T-helper 2 cell treated with Interferon-gamma antibody and Interleukin-4, amounts not matched to agents 5 μg/mL and 100 μg/mL, for 36 hours (primary cell): ENCODE measurements at places on chromosomes 5 and 9.
A peak's percentile ranks its signal among the peaks of the same experiment; 100 is the strongest.

DNA sequence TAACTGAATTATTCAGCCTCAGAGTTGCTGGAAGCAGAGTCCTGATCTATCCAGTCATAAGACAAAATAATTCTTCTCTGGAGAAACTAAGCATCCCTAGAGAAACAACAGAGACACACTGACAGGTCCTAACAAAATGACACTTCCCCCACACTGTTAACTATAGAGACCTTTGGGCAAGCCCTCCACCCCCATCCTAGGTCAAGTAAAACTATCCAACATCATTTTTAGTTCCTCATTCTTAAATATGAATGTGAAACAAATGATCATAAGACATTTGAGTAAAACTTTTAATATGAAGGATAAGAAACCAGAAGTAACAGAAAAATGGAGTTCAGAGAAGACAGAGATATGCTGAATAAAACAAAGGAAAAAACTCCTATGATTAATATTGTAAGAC lies 30.9 kb downstream of the CNTLN start:
- no peak for DNase-seq

GRCh38 chr5:149567226-149567625 lies 14.1 kb upstream of the ARHGEF37 start:
- DNase-seq = no peak

DNA sequence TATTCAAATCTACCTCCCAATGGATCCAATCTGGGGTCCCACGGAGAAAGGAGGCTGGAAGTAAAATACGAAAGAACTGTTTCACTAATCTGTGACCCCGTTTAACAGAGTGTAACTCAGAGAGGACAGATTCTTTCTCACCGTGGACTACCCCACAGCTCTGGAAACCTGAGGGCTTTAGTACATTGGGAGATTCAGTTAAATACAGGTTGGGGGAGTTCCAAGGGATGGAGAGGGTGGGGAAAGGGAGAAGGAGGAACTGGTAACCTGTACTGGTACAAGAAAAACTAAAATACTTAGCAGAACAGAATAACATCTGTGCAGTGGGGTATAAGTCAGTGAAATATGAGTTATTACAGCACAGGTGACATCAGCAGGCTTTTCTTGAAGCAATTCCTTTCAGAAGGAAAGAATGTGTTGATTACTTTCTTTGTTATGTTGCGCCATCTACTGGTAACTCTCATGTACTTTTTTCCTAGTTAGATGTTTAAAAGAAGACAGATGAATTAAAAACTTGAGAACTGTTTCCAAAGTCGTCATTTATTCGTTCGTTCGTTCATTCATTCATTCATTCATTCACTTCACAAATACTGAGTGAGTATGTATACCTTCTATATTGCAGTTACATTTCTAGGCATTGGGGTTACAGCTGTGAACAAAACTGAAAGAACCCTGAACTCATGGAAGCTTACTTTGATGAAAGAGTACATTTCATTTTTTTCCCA lies 30.0 kb upstream of the STOM start:
- no peak for DNase-seq

DNA sequence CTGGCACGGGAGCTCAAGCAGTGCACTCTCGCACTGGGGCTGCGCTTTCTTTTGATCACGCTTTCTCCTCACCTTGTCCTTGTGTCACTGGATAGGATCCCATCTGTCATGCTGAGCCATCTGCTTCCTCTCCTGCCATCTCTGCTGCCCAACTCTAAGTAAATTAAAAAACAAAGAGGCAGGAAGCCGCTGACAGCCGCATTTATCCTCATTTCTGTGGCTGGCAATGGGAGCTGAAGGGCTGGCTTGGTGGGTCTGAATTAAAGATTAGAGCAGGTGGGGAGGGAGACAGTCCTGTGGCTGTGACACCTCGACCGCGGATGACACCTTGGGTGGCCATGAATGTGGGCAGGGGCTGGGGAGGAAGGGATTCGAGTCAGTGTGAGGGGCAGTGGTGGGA lies 159.2 kb upstream of the ALDH1B1 start:
- no peak for DNase-seq

- DNase-seq = no peak
These were observed 351.9 kb downstream of the NFIB start for GRCh38 chr9:13962006-13962405.

DNA sequence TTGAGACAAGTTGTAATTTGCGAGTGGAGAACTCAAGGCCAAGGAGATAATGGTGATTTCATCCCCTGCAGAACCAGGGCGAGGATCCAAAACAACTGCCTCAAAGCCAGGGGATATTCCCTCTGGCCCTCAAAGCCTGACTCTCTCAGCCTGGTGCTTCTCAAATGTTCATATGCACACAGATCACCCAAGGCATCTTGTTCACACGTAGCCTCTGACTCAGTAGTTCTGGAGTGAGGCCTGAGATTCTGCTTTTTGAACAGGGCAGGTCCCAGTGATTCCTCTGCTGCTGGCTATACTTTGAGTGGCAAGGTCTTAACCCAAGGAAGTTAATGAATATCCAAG lies 30.2 kb upstream of the WWC1 start:
- no peak for DNase-seq

DNA sequence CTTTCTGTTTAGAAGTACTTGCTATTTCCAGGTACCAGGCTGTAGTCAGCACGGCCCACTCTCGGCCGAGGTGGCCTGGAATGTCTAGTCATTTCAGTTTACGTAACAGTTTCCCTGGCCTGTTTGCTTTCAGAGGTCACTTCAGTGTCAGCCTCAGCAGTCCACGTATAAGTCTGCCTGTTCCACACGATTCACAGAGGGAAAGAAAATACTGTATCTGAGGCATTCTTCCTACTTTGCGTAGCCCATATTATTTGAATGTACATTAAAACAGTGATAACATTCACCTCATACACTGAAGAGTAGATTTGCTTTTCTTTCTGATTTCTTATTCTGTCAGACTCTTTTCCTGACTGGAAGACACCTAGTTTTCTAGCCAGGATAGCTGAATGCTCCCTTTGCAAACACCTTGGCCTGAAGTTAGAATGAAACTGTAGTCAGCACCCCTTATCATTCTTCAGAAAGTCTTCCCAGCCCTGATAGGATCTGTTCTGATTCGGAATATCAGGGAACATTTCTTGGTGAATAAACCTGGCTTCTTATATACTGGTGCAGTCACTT lies 140.9 kb downstream of the AOPEP start:
- no peak for DNase-seq

DNA sequence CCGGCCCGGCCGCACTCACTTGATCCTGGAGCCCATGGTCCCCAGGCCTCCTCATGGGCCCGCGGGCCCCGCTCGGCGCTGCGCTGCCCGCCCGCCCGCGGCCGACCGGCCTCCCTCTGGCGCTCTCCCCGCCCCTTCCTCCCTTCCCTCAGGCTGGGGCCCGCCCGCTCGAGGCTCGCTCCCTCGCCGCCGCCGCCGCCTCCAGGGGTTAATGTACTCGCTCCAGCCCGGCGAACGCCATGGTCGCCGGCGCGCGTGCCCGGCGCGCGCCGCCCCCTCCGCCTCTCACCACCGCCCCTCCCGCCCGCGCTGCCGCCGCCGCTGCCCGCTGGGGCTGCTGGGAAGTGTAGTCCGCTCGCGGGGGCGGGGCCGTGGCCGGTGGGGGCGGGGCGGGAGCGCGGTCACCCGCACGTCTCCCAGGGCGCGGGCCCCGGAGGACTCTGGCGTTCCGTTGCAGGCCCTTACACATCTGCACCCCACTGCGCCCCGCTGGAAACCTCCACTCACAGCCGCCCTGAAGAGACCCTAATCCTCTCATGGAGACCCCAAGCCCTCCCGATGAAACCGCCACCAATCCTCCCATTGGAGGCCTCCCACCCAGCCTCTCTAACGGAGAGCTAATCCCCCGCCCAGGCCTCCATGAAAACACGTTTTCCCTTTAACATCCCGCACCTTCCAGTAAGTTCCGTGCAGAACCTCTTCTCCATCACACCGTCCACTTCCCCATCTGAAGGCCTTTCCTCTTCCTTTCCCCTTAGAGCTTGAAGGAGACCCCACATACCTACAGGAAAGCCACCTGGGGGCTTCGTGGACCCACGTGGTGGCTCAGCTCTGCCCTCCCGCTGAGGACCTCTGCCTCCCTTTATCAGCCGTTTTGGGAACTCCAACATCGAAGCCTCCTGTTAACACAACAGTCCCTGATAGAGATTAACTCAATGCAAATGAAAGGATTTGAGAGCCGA lies at the start of gene DENND1A:
DENND1A (minus strand) TSS at position 257 of the 962 bp plus-strand sequence; CDS start at position 36, 221 bp downstream.
- DNase-seq = peak; percentile 85

- no peak for DNase-seq
These were observed 23.1 kb downstream of the IRF1 start for GRCh38 chr5:132467287-132467984.

- DNase-seq = no peak
These were observed 355.5 kb downstream of the ARRDC3 start for GRCh38 chr5:91027405-91028139.

DNA sequence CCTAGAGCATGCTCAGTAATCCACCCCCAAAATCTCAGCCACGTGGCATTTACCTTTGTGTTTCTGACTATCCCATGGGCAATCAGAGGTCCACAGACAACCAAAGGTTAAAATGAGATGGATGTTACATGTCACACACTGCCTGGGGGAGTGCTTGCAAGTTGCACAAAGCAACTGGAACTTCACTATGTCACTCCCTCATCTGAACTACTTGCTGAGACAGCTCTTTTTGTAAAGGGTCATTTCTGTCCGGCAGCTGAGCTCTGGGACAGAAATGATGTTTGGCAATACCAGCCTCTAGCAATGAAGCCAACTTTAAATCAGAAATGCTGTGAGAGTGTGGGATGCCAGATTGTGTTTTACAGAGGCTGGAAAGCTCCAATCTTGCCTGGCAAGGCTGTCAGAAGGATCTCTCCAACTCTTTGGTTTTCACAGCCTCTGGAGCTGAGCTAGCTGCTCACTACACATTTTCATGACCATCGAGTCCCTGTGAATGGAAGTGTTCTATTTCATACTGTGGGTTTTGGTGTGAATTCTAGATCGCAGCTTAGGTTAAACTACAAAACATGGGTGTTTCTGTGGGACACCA lies 66.3 kb upstream of the TMEM215 start:
- no peak for DNase-seq

- no peak for DNase-seq
These were observed 159.0 kb downstream of the TLE1 start for GRCh38 chr9:81530310-81530810.

- no peak for DNase-seq
These were observed 32.3 kb downstream of the EPB41L4A start for GRCh38 chr5:112386766-112387165.

DNA sequence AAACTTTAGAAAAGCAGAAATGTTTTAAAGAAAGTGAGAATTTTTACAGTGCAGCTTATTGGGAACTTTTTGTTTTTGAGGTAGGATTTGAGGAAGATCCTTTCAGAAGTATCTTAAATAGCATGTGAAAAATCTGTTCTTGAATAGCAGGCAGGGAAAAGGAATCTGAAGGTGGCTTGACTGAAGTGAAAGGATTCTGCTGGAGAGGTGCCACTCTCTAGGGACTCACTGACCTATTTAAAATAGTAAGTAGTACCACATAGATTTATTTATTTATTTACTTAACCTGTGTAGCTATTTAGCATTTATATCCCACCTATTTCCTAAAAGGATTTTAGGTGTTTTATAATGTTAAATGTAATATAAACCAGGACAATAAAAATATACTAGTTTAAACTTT lies 69.1 kb downstream of the NIPBL start:
- DNase-seq = no peak

GRCh38 chr9:96047741-96048103 lies 172.2 kb downstream of the ERCC6L2 start:
- no peak for DNase-seq

DNA sequence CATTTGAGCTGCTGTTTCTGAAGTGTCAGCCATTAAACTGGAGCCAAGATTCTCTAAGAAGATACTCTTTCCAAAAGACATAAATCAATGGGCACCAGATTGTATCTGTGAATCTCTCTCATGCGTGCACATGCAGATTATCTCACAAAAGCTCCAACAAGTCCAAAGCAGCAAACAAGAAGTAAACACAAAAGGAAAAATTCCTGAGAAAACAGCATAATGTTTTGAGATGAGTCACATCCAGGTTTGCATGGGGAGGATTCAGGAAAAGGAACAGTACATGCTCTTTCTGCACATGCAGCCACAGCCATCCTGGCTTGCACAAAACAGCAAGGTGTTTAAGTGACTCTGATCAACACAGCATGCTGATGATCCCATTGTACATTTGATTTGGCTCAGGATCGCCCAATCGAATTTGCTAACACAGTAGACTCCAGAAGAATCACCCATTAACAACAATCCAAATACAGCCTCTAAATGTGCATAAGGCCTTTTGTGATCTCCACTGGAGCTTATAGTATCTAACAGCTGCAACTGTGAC lies 143.1 kb downstream of the ELAVL2 start:
- no peak for DNase-seq

DNA sequence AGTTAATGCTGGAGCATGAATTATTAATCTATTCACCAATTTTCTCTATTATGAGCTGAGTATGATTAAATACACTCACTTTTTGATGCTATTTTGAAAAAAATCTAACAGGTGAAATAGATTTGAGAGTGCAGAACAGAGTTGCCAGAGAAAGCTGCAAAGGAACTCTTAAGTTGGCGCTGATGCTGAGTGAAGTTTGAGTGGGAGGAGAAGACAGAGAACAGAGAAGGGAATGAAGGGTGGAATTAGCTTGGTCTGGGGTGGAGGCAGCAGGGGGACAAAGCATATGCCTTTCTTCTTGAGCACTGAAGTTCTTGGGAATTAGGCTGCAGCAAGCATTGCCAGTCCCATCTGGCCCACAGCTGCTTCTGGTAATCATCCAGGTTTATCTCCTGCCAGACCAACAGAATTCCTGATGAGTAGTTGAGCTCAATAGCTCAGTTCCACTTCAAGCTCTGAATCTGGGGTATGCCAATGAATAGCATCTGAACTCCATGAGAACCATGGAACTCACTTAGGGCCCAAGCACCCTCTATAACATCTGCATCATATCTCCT lies 290.1 kb downstream of the HINT1 start:
- DNase-seq = no peak

DNA sequence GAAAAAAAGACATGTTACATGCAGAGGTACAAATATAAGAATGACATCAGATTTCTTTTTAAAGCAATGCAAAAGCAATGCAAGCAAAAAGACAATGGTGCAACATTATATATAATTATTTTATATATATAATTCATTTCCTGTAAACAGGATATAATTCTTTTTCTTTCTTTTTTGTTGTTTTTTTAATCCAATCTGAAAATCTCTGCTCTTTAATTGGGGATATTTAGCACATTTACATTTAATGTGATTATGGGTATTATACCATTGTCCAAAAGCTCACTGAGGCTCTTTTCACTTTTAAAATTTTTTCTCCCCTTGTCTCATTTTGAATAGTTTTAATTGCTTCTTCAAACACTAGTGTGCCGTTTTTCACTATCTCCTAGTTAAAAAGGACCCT lies 148.9 kb downstream of the FGF18 start:
- no peak for DNase-seq

DNA sequence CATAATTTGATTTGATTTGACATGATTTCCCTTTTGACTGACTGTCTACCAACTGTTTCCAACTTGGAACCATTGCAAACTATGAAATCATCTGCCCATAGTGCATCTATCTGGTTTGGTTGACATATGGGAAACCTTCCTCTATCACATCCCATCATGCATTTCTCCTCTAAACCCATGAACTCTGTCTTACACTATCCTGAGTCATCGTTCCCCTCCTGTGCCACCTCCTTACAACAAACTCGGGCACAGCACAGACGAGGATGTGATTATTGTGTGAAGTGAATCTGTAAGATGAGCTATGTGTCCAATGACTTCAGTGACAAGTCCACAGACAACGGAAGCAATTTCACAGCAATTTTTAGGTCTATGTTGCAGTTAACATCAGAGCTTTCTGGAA lies 126.1 kb downstream of the NPR3 start:
- no peak for DNase-seq

GRCh38 chr5:134088994-134089560 lies 25.4 kb upstream of the TCF7 start:
- no peak for DNase-seq
